Regular cardiac myocyte (primary cell): ENCODE measurements at places on chromosomes 2 and 18. TPM values are rescaled to one million over a fixed set of nuclear protein-coding genes. Genes with fewer than 3 reads are reported as not detected.

CCDC74B gene
- 1.5 and 2.3 TPM in 2 replicates for total RNA-seq

ACTR1B gene
- total RNA-seq = 66.1 and 66.5 TPM in 2 replicates

VIT gene
- 0.19 and 0.85 TPM in 2 replicates for total RNA-seq

MCFD2 gene
- 370 and 394 TPM in 2 replicates for total RNA-seq

NEU2 gene
- total RNA-seq = not detected in 2 replicates

CREG2 gene
- total RNA-seq = 0.38 and 1.1 TPM in 2 replicates

BMP10 gene
- total RNA-seq = not detected in 2 replicates

LDLRAD4 gene
- under 0.01 TPM in 2 replicates for total RNA-seq

OSR1 gene
- total RNA-seq = 12.1 and 21.4 TPM in 2 replicates

EPB41L3 gene
- total RNA-seq = 24.0 and 31.4 TPM in 2 replicates

CHAC2 gene
- total RNA-seq = 1.7 and 11.9 TPM in 2 replicates

HMSD gene
- under 0.01 TPM in 1 of 2 replicates, not detected in the other for total RNA-seq

TRABD2A gene
- total RNA-seq = 2.5 and 9.8 TPM in 2 replicates

SCN9A gene
- 20.3 and 22.0 TPM in 2 replicates for total RNA-seq

DIPK1C gene
- total RNA-seq = not detected in 2 replicates

SLC30A3 gene
- total RNA-seq = under 0.01 and 0.19 TPM in 2 replicates

EMILIN2 gene
- total RNA-seq = 11.0 and 16.1 TPM in 2 replicates

PCARE gene
- not detected in 2 replicates for total RNA-seq

ITGB6 gene
- total RNA-seq = 0.19 and 0.28 TPM in 2 replicates

SKA1 gene
- total RNA-seq = 2.8 and 19.6 TPM in 2 replicates

KCNG2 gene
- 0.19 and 1.1 TPM in 2 replicates for total RNA-seq

TRIM43 gene
- total RNA-seq = not detected in 2 replicates

CNDP1 gene
- not detected in 2 replicates for total RNA-seq

LYG2 gene
- not detected in 2 replicates for total RNA-seq

SH2D6 gene
- total RNA-seq = not detected in 2 replicates

ST6GAL2 gene
- total RNA-seq = under 0.01 TPM in 2 replicates

TXNL1 gene
- total RNA-seq = 35.0 and 64.6 TPM in 2 replicates

PCGF1 gene
- 20.3 and 25.9 TPM in 2 replicates for total RNA-seq

DCDC2C gene
- total RNA-seq = not detected in 2 replicates
